ENCODE measurements at places on chromosomes 4 and X.

- no peak for DNase-seq
Measured at GRCh38 chrX:153520287-153520917, 3.0 kb downstream of the ATP2B3 start.

GRCh38 chr4:26178854-26179253 is 142.0 kb upstream of the RBPJ start:
- DNase-seq, result peak; percentile 93

DNA sequence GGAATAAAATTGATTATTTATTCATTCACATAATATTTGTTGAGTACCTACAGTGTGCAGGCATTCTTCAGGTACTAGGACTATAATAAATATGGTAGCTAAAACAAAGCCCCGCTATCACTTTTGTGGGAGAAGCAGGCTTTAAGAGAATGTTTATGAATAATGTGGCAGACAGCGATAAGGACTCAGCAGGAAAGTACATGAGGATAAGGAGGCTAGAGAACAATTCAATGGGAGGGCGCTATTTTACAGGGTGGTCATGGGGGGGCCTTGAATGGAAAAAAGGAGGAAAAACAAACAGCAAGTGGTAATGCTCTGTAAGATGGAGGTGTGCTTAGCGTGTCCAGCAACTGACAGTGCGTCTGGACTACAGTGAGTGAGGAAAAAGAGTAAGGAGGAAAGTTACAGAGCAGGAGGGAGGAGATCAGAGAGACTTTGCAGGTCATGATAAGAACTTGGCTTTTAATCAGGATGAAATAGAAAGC is 264.2 kb upstream of the ETNPPL start:
- no peak for DNase-seq

- no peak for DNase-seq
Measured at GRCh38 chrX:41912923-41913322, 10.4 kb downstream of the CASK start.

GRCh38 chr4:6992728-6993677 is 50.2 kb upstream of the TADA2B start:
- DNase-seq, result no peak

- no peak for DNase-seq
Measured at GRCh38 chrX:18543738-18544137, 118.3 kb downstream of the CDKL5 start.

DNA sequence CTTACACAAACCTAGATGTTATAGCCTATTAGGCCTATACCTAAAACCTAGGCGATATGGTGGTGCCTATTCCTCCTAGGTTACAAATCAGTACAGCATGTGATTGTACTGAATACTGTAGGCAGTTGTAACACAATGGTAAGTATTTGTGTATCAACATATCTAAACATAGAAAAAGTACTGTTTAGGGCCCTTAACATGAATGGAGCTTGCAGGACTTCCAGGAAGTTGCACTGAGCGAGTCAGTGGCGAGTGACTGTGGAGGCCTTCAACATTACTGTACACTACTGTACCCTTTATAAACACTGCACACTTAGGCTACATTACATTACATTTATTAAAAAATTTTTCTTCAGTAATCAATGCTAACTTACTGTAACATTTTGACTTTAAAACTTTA is 37.8 kb downstream of the WWC2 start:
- peak; percentile 9 for DNase-seq

DNA sequence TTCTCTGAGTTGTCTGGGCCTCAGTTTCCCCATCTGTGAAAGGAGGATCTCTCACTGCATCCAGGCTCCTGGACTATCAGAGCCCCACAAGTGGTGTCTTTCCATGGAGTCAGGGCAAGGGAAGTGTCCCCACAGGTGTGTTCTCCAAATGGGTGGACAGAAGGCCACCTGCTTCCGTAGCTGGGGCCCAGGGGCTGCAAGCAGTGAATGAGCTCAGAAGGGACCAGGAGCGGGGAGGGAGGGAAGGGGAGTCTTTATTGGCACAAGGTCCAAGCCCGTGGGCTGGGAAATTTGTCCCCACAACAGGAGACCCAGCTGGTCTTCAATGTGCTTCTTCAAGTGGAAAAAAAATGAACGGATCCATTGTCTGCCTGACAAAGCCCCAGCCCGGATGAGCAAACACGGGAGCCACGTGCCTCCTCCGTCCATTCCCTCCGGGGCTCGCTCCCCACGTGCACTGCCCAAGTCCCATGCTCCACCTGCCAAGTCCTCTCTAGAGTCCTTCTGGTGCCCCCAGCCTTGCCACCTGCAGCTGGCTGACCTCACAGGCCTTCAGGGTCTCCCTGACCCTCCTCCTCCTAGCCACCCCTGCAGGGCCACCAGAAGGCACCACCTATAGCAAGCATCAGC is 72.0 kb downstream of the JAKMIP1 start:
- no peak for DNase-seq

GRCh38 chr4:118099106-118099505 is 64.8 kb downstream of the NDST3 start:
- no peak for DNase-seq

- no peak for DNase-seq
Measured at GRCh38 chrX:117910216-117910615, 206.4 kb downstream of the KLHL13 start.

- DNase-seq, result no peak
Measured at GRCh38 chr4:157509341-157509740, 288.8 kb downstream of the GRIA2 start.

- DNase-seq, result peak; percentile 12
Measured at GRCh38 chrX:17692709-17693346, 44.5 kb upstream of the SCML1 start.

- DNase-seq, result no peak
Measured at GRCh38 chr4:53161787-53162433, 204.0 kb downstream of the SCFD2 start.

GRCh38 chrX:154000051-154000450 is 19.7 kb downstream of the IRAK1 start:
- no peak for DNase-seq

GRCh38 chr4:30616942-30617646 is 103.1 kb upstream of the PCDH7 start:
- no peak for DNase-seq

DNA sequence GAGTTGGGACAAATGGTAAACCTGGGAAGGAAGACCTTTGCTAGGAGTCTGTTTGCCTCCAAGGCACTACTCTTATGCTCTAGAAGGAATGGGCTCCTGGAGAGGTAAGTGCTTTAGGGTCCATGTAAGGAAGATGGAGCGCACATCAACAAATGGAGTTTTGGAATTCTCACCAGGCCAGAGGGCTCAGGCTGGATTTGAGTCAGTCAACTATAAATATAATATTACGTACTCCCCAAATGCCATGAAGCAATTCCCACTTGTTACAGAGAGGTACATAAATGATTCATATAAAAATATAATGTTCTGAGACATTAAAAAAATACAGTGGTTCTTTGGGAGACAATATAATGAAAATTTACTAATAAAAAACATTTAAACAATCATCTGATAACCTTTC is 1.6 kb upstream of the SLC9B1 start:
- DNase-seq, result no peak

DNA sequence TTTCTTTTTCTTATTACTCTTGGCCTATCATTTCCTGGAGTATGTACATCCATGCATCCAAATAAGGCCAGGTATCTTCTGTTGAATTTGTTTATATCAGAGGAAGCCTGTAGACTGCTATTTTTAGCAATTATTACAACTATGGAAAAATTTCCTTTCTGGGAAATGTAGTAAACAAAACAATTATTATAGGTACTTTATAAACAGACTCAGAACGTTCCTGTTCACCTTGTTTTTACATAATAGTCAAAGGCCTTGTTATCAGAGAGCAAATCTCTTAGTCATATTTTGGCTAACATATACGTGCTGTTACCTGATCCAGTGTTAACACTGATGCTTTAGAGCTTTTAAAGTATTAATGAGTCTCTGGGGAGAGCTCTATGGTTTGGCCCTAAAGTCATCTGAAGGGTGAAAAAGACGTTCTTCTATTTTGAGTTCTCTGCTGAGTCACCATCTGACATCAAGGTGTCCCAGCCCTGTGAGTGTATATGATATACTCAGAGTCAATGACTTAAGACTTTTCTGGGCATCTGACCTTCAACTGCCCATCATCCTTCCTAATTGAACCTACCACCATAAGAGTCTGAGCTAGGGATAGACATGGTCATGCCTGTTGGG is 7.3 kb downstream of the SPARCL1 start:
- no peak for DNase-seq

GRCh38 chr4:1770245-1770644 is 22.8 kb upstream of the FGFR3 start:
- no peak for DNase-seq

DNA sequence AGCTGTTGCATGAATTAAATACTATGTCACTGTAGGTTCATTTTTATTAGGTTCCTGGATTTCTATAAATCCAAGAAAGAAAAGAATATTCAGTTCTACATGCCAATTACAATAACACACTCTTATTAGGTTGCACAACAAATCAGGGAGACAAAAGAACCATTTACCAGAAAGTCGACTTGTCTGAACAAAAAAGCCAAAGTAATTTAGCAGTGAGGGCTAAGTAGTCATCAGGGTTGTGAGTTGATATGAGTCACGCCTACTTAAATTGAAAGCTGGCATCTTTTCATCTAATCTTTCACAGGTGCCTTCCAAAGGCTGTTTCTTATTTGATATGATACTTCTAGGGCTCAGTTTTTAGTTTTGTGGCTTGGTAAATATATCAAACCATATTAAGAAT is 25.4 kb upstream of the GNRHR start:
- DNase-seq, result no peak

- DNase-seq, result no peak
Measured at GRCh38 chrX:154349359-154349935, 25.0 kb downstream of the FLNA start.

GRCh38 chrX:139739138-139739537 is 31.2 kb upstream of the MCF2 start:
- DNase-seq, result peak; percentile 8

DNA sequence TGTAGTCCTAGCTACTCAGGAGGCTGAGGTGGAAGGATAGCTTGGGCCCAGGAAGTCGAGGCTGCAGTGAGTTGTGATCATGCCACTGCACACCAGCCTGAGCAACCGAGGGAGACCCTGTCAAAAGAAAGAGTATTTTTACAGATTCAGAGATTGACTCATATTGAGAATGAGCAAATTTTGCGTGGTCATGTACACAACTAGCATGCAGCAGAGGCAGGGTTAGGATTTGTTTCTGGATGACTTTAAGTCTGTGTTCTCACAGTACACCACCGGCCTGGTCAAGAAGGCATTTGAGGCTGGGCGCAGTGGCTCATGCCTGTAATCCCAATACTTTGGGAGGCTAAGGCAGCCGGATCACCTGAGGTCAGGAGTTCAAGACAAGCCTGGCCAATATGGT is 44.8 kb upstream of the CBR4 start:
- DNase-seq, result no peak

DNA sequence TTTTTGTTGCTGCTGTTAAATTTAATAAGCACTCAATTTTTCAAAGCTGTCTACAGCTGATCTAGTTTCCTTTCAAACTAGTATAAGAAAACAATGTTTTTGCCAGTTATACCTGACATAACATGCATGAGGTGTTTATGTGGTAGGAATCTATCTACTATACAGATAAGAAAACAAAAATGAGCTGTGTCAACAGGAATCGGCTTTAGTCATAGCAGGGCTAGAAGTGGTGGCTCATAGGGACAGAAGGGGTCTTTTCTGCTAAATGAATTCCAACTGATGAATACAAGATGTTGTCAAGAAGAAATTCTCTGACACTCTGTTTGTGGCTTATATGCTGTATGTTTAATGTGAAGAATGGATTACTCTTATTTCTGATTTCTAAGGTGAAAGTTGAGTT is 55.7 kb upstream of the CLNK start:
- no peak for DNase-seq

DNA sequence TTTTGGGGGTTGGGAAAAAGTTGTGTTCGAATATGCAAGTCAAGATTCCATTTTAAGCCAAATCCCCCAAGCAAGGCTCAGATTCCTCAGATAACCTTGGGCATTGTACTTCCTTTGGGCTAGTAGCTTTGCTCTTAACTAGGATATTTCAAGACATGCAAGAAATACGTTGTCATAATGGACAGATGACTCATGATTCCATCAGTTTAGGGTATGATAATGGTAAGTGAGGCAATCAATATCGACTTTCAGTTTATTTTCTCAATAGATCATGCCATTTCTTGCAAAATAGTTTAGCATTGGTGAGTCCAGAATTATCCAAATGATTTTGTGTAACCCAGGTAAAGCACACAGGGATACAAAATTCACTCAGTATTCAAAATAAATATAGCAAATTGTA is 25.4 kb downstream of the CFAP299 start:
- DNase-seq, result no peak

GRCh38 chr4:6673660-6674499 is 19.8 kb upstream of the S100P start:
- DNase-seq, result peak; percentile 93

DNA sequence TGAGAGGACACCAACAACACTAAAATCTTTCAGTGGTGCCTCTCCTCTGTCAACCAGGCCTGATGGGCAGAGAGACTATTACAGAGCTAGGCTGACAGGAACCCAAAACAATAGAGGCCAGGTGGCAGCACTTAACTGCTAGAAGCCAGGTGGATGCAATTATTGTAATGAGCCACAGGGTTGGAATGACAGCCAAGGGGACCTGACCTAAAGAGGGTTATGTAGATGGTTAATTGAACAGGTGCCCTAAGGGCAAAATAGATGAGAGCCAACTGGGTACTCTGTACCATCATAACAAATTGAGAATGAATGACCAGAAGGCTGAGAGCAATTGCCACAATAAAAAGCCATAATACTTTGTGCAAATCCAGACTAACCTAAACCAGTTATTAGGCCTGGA is 24.7 kb upstream of the FRAS1 start:
- no peak for DNase-seq

GRCh38 chr4:183637461-183637860 is 21.5 kb downstream of the RWDD4 start:
- no peak for DNase-seq

DNA sequence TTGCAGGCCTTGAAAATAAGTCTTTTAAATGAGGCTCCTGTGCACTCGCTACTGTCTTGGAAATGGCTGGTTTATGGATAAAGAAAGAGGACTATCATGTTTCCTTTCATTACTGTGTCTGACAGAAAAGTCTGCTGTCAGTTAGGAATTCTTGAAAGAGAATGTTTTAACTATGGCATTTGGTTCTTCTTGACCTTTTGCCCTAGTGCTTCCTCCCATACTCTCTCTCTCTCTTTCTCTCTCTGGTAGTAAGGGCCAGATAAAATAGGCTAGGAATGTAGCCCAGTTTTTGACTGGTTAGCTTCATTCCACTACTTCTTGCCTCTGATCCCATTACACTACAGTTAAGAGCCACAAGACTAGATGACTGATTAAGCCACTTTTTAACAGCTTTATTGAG is 29.8 kb downstream of the YY2 start:
- no peak for DNase-seq

- DNase-seq, result no peak
Measured at GRCh38 chr4:158189422-158189821, 16.6 kb upstream of the GASK1B start.

All from MG63 (cell line).